ENCODE measurements at places on chromosomes 6 and 20.
A peak's percentile ranks its signal among the peaks of the same experiment; 100 is the strongest.

DNA sequence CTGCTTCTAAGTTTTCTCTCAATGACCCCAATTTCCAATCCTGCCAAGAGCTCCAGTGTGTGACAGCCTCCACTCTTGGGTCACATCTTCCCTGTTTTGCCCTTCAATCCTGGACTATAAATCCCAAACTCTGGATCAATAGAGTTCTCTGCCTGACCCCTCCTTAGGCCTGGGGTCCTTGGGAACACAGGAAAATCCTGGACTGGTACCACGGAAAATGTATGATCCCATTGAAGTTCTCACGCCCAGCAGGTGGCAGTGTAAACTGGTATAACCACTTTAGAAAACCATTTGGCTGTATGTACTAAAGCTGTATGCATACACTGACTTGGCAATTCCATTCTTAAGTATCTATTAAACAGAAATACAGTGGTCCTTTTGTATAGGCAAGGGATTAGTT, 98.0 kb downstream of the SNAP25 start:
- DNase-seq, result no peak

DNA sequence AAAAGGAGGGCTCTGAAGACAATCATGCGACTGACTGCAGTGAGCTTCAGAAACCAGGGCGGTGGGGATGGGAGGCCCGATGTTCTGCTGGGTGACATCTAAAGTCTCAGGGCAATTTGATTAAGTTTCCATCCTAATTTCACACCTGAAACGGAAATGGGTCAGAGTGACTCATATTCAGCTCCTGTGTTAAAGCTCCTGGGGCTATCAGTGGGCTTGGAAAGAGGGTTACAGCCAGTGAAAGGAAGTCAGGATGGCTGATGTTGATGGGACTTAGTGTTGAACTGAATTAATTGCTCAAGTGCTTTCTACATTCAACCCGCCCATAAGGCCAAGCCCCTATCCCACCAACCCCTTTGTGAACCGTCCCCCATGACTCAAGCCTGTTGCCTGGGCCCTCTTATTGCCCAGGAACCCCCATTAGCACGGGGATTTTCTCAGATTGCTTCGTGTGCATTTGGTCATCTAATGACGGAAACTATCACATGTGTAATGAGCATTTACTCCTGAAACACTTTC, 47.1 kb upstream of the TBC1D7 start:
- DNase-seq, result no peak

- DNase-seq, result no peak
These were observed 254.4 kb upstream of the PMEPA1 start for GRCh38 chr20:57964011-57964862.

DNA sequence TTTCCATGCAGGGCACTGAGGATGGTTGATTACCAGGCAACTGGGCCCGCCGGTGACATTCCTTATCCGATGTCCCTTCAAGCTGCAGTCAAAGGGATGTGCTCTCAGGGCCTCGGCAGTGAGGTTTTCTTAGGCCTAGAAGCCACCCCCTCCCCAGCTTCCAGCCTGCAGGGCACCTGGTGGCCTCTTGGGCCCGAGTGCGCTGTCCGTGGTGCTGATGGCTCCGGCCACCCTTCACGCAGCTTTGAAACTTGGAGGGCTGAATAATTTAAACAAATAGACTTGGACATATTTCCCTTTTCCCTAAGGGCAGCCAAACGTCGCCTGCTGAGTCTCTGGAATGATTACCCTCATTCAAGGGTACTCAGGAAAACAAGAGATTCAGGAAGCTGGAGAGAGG, 8.9 kb upstream of the MLN start:
- DNase-seq, result peak; percentile 45

All from fibroblast of skin of abdomen (primary cell).